ENCODE measurements at places on chromosomes 12 and 14.

- DNase-seq: no peak
These were observed 10.6 kb downstream of the CCDC88C start for GRCh38 chr14:91406982-91407381.

GRCh38 chr14:46596236-46596635, 55.3 kb downstream of the RPL10L start:
- DNase-seq: no peak

- DNase-seq: no peak
These were observed 35.2 kb upstream of the RIC8B start for GRCh38 chr12:106739318-106739717.

GRCh38 chr12:4745249-4745648, 25.0 kb downstream of the GALNT8 start:
- no peak for DNase-seq

DNA sequence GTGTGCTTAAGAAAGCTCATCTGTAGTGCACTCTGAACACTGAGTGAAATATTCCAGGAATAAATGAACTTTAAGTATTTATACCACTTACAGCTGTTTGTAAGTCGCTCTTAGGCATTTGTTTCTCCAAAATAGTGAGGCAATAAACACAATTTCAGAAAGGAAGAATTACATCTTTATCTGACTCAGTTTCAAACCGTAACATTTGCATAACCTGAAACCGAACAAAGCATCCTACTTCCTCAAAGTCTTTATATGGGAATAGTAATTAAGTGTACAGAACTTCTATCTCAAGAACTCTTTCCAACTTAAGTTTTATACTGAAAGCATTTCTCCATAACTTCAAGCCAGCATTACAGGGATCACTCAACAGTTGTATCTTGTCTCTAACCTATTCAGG, 58.4 kb downstream of the SOX5 start:
- DNase-seq: no peak

- DNase-seq: no peak
These were observed 94.5 kb upstream of the CPM start for GRCh38 chr12:69027411-69027881.

- DNase-seq: peak; percentile 63
These were observed 642 bp downstream of the SLC38A2 start for GRCh38 chr12:46371718-46372543.

GRCh38 chr12:572532-572899, 90.7 kb downstream of the NINJ2 start:
- DNase-seq: no peak

DNA sequence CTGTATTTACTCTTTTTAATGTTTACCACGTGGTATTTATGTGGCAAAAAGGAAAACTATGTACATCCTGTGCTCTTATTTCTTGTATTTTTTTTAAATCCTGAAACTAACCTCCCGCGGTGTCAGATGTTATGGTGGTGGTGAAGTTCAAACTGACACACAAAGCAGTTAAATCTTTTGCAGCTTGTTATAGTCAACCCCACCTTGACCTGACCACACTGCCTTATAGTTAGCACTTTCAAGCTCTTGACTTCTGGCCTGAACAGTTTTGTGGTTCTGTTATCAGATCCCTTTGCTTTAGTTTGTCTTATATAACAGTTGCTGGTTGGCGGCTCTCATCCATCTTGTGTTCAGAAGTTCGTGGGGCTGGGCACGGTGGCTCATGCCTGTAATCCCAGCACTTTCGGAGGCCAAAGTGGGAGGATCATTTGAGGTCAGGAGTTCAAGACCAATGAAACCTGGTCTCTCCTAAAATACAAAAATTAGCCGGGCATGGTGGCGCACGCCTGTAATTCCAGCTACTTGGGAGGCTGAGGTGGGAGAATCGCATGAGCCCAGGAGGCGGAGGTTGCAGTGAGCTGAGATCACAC, 2.1 kb downstream of the UNG start:
- DNase-seq: no peak

- peak; percentile 62 for DNase-seq
These were observed 25.9 kb upstream of the LGALS3 start for GRCh38 chr14:55103005-55103640.

DNA sequence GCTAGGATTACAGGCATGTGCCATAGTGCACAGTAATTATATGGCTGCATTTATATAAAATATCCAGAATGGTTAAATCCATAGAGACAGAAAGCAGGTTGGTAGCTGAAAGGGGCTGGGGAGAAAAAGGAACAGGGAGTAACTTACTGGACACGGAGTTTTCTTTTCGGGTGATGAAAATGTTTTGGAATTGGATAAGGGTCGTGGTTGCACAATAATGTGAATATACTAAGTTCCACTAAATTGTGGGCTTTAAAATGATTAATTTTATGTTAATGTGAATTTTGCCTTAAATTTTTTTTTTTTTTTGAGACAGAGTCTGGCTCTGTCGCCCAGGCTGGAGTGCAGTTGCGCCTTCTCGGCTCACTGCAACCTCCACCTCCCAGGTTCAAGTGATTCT, 70.1 kb upstream of the BDKRB2 start:
- no peak for DNase-seq

DNA sequence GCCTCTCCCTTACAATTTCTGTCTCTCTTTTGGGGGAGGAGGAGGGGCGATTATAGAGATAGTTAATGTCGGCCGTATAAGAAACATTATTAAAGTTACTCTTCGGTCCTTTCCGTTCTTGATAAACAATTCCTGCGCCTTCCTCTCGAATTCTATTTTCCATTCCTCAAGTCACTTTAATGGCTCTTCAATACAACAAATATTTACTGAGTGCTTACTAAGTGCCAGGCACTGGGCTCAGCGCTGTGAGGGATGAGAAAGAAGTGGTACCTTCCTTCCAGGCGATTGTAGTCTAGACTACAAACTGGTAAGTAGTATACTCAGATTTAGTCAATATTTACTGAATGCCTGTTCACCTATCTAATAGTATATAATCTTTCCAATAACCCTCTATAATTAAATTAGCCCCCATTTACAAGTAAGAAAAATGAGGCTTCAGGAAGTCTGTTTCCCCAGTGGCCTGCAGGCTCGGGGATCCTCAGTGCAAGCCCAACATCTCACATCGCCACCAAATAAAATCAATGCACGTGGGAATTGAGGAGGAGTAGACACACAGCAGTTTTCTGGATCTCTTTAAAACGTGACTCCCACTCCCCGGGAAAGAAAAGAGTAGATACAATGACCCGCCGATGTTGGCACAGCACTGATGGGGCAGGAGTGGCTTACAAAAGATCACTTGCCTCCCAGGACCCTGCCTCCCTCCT, 589 bp upstream of the ZNF219 start:
- no peak for DNase-seq

- no peak for DNase-seq
These were observed 10.6 kb upstream of the ACOT1 start for GRCh38 chr14:73526036-73526984.

DNA sequence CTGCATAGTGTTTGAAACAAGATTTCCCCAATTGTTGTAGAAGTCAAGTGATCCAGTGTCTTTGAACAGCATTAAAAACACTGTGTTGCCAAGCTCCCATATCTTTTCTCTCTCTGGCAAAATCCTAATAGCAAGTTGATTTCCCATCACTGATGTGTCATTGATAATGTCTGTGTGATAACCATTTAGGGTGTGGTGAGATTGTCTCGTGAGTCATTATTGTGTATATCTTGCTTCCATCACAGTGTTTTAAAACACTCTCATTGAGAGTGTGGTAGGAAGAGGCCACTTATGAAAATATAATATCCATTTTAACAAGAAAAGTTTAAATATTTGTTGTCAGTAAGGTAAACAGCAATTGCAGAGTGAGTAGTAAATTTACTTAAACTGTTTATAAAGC, 74.7 kb downstream of the PRORP start:
- no peak for DNase-seq

- no peak for DNase-seq
These were observed 36.5 kb downstream of the CMKLR1 start for GRCh38 chr12:108302403-108303311.

GRCh38 chr14:102694530-102695166, 82.6 kb upstream of the TRAF3 start:
- peak; percentile 11 for DNase-seq

DNA sequence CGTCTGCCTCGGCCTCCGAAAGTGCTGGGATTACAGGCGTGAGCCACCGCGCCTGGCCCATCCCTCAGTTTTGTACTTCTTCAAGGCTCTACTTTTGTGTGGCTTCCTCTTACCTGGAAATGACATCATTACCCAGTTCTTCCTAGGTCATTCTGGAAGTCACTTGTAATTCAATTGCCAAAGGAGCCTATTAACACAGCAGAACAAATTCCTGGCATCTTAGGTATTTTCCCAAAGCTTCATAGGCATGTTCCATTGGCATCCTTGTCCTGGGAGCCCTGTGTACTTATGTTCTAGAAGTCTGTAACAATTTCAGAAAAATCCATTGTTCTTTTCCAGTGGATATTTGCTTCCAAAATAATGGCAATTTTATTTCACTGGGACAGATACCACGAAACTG, 60.6 kb downstream of the DAAM1 start:
- no peak for DNase-seq

GRCh38 chr12:18345021-18345735, 83.9 kb downstream of the PIK3C2G start:
- no peak for DNase-seq

- DNase-seq: no peak
These were observed 160.6 kb downstream of the CAPZA3 start for GRCh38 chr12:18898470-18898869.

DNA sequence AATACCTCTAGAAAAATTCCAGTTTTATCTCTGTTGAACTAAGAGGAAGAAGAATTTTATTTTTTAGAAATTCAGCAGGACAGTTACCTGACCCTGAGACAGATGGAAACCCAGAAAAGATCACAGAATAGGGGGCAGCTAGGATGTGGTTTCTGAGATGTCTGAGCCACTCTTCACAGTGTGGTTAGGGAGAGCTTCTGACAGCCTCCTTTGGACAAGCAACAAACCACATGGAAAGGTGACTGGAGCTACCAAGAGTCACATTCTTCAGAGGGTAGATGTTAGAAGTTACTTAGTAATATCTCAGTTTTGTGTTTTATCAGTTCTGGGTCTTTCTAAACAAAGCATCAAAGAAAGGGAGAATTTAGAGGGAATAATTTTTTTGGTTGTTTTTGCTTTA, 117.3 kb upstream of the NAP1L1 start:
- DNase-seq: no peak

DNA sequence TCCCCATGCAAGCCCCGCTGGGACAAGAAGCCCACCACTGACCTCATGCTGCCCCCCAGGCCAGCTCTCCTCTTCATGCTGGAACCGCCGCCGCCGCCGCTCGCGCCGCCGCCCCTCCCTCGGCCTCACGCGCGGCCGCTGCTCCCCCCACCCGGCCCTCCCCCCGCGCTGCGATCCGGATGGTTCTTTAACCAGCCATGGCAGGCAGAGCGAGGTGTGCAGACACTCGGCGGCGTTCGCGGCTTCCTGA, at the start of gene DCAF5:
DCAF5 (minus strand) TSS at position 218 of the 250 bp plus-strand sequence; CDS start at position 77, 141 bp downstream.
- peak; percentile 94 for DNase-seq

GRCh38 chr12:130920723-130921381, 32.9 kb upstream of the ADGRD1 start:
- DNase-seq: no peak

DNA sequence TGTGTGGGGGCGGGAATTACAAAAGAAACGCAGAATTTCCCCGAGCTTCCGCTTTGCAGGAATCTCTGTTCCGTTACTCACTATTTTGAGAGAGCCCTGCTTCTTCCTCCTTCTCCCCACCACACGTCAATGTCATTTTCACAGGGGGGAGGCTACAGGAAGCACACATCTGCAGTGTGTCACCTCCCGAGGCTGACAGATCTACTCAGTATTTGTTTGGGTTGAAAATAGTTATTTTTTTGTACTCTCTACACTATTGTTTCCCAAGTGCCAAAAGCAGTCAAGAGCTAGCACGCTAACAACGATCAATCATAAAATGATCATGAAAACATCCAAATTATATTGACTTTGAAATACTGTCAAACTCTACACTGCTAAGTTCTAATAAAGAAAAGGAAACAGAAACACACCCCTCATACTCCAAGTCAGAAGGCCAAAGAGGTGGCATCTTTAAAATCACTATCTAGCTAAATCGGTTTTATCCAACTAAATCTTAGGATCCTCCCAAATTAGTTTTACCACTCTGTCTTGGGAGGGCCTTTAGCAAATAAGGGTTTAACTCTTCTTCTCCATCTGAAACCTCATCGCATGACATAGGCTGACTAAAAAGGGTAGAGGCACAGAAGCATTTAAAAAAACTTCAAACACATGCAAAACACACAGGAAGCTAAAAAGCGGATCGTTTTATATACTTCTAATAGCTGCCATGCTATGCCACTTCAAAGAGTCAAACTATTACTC, 51.8 kb downstream of the FOXN3 start:
- DNase-seq: peak; percentile 59
